Caudate nucleus (tissue), 63 donors: ENCODE measurements at places on chromosomes 4 and X.

- DNase-seq, result no peak
Measured at GRCh38 chr4:58074382-58074781, 964.2 kb upstream of the IGFBP7 start.

- DNase-seq, result peak; percentile 1
Measured at GRCh38 chrX:121570072-121570841, 522.8 kb downstream of the GLUD2 start.

DNA sequence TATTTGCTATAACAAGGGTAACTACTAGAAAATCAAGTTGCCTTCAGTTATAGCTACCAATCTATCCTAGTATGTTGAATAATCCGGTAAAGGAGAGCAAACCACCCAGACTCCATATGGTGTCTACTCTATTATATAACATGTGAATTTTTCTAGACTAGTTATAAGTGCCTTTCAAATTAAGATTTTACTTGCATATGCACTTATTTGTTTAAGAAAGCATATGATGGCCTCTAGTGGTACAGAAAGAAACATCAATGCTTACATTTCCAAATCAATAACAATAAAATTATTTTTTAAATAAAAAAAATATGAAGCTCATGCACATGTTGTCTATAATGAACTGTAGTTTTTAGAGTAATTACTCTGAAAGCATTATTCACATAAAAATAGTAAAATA, 1516.4 kb upstream of the PABPC4L start:
- DNase-seq, result no peak

GRCh38 chr4:83237591-83237990, 47.0 kb downstream of the COQ2 start:
- DNase-seq, result no peak

DNA sequence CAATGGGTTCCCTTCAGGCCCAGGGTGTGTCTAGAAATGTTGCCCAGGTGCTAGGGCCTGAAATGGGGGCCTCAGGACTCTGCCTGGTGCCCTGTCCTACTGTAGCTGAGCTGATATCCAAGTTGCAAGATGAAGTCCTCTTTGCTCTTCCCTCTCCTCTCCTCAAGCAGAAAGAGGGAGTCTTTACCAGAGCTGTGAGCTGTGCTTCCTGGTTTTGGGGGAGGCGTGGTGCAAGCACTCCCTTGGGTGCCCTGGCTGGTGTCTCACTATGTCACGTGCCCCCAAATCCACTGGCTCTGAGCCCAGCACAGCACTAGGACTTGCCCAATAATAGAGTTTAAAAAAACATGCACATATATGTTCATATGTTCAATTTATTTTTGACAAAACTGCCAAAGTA, 29.3 kb upstream of the CT47A1 start:
- DNase-seq, result no peak

GRCh38 chr4:105989485-105990242, 94.4 kb downstream of the NPNT start:
- no peak for DNase-seq

GRCh38 chrX:68872171-68872570, 43.4 kb downstream of the EFNB1 start:
- DNase-seq, result no peak

DNA sequence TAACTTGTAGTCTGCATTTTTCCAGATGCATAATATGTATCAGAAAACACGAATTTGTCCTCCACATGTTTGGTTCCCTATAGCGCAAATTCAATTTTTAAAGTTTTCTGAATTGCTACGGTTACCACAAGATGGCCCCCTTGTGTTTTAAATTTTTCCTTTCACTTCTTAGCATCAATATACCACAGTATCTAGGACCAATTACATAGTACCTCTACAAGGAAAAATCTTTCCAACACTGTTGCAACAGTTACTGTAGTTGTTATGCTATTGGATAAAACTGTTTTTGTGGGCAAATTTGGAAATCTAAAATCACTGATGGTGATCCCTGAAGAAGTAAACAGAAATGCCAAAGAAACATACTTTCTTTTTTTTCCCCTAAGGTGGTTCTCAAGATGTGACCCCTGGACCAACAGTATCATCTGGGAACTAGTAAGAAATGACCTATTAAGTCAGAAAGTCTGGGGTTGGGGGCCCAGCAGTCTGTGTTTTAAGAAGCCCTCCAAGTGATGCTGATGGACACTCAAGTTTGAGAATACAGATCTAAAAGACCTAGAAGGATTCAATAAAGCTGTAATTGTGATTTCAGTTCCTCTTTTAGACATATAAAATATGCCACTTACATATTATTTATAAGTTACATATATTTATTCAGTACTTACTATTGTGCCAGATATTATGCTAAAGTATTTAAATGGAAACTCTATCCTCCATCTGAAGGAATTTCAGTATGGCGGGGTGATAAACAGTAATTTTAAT, 3.1 kb downstream of the ZGRF1 start:
- no peak for DNase-seq

DNA sequence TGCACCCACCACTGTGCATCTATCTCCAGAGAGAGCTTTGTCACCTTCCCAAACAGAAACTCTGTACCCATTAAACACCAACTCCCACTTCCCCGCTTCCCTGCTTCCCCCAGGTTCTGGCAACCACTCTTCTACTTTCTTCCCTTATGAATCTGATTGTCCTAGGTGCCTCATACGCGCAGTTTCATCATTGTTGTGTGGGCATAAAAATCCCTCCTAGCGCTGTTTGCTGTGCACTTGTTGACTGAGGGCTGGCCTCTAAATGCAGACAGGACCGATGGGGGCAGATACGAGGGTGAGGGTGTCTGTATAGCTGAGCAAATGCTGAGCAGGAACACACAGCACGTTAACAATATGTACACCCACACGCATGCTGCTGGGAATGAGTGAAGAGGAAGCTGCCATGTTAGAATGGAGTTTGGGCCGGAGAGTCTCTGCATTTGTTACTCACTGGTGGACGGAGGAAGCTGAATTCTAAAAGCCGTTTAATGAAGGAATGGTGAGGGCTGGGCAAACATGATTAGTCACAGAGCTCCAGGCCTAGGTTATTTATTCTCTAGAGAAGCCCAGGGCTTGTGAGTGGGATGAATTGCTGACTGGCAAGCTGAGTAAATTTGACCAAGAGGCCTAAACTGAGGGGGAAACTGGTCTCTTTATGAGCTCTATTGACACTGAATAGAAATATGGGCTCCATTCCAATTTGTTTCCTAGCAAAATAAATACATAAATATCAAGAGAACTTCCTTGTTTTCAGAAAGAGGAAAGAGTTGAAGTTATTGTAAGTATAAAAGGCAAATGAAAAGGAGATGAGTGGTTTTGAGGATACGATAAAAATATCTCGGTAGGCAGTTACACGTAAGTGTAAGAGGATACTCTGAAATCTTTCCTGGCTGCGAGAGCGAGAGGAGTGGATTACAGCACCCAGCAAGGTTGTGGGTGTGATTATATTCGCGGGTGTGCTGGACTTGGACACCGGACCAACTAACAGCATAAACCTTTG, 95.9 kb upstream of the RPS6KA3 start:
- no peak for DNase-seq

GRCh38 chr4:36235306-36235705, 9.0 kb downstream of the ARAP2 start:
- no peak for DNase-seq
